ENCODE measurements at places on chromosomes 1 and 21.

DNA sequence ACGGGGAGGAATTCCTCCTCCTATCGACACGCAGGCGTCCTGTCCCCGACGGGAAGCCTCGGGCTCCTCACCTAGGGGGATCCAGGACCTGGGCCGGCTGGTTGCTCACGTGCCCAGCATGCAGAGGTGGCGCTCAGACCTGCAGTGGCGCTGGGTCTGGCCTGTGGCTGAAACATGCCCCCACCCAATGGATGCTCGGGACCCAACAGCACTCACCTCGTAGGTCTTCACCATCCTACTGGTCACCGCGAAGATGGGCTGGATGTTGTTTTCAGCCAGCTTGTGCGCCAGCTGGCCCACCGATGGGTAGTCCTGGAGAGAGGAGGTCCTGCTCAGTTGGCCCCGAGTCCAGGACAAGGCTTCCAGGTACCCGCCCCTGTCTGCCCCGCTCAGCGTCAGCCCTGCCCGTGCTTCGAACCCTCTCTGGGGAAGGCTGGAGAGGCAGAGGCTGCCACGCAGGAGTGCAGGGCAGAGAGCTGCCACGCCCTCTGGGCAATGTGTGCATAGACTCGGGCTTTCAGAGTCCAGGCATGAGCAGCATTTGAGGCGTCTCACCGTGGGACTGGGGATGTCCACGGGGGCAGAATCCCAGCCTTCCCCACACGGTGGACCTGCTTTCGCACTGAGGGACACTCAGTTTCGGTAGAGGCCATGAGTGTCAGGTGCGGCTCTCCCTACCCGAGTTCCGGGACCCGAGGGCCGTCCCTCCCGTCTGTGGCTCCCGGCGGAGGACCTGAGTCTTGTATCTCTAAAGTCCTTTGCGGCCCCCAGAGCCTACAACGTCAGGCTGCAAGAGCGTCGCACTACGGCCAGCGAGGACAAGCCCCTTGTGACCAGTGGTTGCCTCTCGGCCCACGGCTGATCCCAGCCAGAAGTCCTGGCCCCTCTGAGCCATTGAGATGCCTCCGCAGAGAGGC lies 21.6 kb downstream of the ITGB2 start:
- no peak for ATAC-seq

- ATAC-seq: no peak
These were observed 757 bp downstream of the ACADM start for GRCh38 chr1:75725266-75725665.

GRCh38 chr1:18527514-18527913 lies 46.8 kb downstream of the KLHDC7A start:
- ATAC-seq: no peak

- peak; percentile 77 for ATAC-seq
These were observed 24.3 kb downstream of the EBNA1BP2 start for GRCh38 chr1:43147625-43148327.

GRCh38 chr1:160954158-160955104 lies at the start of gene ITLN2:
TSS of gene ITLN2 (minus strand) at chr1:160954809. CDS start at chr1:160954741, 68 bp downstream.
- no peak for ATAC-seq

- no peak for ATAC-seq
These were observed 580 bp downstream of the TENT5B start for GRCh38 chr1:27011976-27012563.

- no peak for ATAC-seq
These were observed 76.4 kb upstream of the SLC45A1 start for GRCh38 chr1:8241417-8242014.

GRCh38 chr1:7371926-7372325 lies 399.2 kb upstream of the VAMP3 start:
- no peak for ATAC-seq

DNA sequence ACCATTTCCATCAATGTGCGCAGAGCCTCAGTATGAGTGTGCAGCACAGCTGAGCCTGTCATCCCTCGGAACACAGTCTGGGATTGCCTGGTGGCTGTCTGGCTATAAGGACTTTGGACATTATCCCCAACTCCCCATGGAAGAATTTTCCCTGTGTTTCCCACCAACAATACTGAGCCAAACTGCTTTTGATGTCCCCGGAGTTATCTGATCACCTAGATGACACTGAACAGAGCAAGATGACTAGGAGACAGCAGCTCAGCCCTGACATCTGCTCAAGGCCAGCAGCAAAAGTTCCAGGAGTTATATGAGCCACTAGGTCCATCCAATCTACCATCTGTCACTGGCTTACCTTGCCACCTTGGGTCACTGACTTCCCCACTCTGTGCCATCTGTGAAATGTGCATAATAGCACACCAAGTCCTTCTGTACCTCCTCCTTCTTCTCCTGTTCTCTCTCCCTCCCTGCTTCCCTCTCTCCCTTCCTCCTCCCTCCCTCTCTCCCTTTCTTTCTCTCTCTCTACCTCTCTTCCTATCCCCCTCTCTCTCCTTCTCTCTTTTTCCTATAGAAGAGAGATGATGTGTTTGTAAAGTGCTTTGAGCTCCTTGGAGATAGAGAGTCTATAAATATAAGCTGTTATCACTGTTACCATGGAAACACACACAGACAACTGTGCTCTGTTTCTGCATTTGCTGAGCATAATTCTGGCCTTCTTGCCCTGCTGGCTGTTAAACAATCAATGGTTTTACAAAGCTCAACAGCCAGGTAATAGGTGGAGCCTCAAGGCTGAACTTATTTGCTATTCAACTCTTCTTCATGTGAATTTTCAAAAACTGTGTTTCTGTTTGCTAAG lies 19.7 kb upstream of the ATP1B1 start:
- peak; percentile 42 for ATAC-seq

DNA sequence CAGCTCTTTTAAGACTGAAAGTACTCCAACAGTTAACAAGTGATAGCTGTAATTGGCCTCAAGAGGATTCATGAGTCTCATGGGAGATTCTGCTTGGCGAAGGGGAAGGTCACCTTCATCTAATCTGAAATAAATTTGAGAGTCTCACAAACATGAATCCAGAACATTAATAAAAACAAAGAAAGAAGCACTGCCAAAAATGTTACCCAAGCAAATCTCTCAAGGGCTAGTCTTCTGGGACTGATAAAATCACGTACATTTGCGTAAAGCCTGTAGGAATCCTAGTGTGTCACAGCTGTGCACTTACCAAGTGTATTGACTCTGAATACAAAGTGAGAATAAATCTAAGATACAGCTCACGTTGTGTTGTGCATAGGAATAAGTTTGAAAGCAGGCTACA lies 21.2 kb upstream of the NUF2 start:
- no peak for ATAC-seq

DNA sequence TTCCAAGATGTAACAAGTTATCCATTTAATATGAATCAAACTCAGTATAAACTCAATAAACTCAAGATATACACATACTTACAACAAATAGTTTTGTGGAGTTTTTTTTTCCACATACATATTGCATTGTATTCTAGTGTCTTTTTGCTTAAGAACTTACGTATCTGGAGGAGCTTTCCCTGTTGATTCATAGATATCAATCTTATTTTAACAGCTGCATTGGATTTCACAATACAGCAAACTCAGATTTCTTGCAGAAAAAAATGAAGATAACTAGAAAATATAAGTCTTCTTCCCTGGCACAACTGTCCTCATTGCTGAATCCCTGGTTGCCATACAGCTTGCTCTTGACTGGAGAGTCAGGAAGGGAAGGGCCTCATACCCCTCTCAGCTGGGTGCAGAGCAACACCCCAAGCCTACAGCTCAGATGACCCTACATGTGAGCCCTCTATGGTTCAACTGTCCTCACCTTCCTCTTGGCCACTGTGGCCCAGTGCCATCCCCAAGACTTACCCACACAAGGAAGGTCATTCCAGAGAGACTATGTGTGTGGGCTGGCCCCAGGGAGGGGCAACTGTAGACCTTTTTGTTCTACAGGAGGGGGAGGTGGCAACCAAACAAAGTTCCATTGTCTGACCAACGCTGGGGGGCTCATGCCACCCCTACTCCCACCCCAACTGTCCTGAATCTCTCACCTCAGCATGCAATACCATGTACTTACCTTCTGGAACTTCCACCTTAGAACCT lies 1.7 kb downstream of the MPZ start:
- no peak for ATAC-seq

DNA sequence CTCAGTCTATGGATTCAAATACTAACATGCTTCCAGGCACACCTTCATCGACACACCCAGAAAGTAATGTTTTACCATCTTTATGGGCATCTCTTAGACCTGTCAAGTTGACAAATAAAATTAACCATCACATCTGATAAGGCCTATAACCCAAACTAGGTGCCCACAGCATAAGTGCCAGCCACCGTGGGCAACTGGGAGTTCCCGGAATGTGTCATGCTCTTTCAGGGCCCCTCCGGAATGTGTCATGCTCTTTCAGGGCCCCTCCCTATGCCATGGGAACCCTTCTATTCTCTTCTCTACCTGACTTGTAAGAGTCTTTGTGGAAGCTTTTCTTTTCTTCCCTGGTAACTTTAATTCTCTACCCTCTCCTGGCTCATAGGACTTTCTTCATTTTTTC lies 26.6 kb downstream of the KRTAP24-1 start:
- ATAC-seq: no peak

DNA sequence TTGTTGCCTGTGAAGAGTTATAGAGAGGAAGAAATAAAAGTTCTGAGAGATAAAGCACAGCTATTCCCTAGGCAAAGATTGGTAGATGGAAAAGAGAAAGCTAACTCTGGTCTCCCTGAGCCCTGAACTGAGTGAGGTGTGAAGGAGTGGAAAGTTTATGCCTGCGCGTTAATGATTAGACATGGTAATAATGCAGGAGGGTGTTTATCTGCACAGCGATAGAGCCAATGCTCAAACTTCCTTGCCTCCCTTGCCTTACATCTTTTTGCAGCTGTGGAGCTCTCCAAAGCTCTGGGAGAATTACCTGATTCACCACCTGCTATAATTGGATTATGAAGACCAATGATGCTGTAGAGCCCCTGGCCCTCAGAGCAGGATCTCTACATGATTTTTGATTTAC lies 32.8 kb upstream of the CHRM3 start:
- no peak for ATAC-seq

DNA sequence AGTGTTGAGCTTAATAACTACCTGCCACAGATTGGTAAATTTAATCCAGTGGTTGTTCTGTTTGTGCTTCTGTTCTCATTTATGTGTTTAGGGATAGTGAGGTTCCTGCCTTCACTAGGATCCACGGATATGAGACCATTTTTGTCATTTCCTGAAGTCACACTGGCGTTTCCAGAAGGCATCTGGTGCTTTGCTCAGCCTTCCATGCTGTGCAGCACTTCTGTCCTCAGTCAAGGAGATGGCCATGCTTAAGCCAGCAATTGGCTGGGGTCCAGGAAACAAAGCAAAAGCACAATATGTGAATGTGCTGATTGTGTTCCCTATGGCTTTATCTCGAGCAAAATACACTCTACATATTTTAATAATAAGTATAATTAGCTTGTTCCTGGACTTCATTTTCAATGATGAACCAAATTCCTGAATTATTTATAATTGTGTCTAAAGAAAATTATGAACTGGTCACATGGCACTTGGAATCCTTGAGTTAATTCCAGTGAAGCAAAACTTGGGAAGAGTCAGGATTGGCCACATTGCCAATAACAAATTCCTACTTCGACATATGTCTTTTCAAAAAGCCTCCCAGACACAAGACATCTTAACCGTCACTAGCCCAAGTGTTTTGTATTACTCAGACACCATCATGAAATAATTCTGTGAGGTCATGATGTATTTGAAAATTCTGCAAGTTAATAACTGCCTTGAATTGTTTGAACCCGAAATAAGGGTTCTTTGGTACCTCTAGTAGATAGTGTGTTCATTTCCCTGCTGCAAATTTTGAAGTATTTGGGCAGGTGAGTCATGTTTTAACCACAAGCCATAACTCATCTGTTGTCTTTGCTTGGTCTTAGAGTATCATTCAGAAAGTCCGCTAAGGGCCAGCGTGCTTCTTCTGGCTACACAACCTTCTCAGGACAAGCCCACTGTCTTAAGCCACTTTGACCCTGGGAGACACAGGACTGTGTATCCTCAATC lies 412.4 kb downstream of the DISC1 start:
- no peak for ATAC-seq

- ATAC-seq: no peak
These were observed 143.9 kb downstream of the PHTF1 start for GRCh38 chr1:113615425-113615824.

- no peak for ATAC-seq
These were observed 128.9 kb upstream of the DNAH14 start for GRCh38 chr1:224800486-224801119.

DNA sequence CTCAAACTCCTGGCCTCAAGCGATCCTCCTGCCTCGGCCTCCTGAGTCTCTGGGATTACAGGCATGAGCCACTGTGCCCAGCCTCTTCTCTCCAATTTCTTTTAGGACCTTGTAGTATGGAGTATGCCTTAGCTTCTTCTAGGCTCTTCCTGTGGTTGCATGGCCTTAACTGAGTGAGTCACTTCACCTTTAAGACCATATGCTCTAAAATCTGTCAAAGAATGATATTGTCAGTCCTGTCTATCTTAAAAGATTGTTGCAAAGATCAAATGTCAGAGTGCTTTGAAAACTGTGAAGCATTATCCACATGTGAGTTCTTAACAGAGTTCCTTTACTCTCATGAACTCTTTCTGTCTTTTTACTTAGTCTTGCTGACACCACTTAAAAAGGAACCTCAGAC lies 37.2 kb downstream of the ATP2B4 start:
- no peak for ATAC-seq

DNA sequence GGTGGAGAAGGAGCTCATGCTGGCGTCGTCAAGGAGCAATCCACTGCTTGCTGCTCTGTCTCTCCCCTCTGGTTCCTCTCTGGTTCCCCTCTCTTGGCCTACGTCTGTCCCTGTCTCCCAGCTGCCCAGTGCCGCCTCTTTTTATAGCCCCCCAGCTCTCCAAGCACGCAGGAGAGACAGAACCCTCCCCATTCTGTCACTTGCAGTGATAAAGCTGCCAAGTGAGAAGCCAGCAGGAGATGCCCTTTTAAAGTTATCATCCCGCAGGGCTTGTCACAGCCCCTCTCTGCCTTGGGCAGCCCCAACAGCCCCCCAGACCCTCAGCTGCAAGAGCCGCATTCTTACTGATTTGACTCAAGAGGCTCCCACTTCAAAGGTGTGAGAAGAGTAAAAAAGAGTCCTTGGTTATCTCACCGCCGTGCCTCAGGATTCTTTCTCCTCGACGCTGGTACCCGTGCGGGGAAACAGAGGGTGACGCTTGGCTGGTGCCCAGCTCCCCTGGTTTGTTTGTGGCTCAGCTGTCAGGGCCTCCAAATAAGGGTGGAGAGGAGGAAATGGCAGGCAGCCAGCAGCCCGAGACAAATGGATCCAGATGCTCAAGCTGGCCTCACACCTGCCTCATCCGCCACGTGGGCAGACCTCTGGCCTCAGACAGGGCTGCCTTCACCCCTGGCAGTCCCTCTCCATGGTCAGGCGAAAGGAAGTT lies at the start of gene NPPA:
NPPA (minus strand) TSS at position 117 of the 706 bp plus-strand sequence; CDS start at position 18, 99 bp downstream.
- ATAC-seq: no peak

GRCh38 chr1:36988741-36989193 lies 45.5 kb downstream of the GRIK3 start:
- ATAC-seq: no peak

DNA sequence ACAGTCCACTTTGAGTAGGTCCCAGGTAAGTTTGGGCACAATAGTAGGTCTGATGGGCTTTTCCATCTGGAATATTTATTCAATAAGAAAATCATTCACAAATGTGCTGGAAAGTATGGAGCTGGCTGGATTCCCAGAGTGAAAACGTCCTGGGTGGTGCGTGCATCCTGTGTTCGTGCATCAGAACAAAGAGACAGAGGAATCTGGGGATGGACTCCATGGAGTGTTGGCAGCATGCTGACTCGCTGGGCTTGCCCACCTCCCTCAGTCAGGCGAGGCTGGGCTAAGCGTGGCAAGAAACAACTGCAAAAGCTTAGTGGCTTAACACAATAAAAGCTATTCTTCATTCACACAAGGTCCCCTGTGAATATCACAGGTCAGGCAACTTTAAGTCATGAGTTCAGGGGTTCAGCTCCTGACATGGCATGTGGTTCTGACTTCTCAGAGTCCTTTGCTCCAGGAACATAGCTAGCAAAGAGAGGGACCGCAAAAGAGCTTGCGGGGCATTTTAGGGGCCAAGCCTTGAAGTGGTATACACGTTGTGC lies 151.6 kb upstream of the ZNF644 start:
- ATAC-seq: no peak

Measured in gastroesophageal sphincter (tissue), 4 donors.